ENCODE measurements at places on chromosomes 2 and 18.

- no peak for DNase-seq
Observed at GRCh38 chr2:139825726-139826125, 1045.5 kb upstream of the NXPH2 start.

DNA sequence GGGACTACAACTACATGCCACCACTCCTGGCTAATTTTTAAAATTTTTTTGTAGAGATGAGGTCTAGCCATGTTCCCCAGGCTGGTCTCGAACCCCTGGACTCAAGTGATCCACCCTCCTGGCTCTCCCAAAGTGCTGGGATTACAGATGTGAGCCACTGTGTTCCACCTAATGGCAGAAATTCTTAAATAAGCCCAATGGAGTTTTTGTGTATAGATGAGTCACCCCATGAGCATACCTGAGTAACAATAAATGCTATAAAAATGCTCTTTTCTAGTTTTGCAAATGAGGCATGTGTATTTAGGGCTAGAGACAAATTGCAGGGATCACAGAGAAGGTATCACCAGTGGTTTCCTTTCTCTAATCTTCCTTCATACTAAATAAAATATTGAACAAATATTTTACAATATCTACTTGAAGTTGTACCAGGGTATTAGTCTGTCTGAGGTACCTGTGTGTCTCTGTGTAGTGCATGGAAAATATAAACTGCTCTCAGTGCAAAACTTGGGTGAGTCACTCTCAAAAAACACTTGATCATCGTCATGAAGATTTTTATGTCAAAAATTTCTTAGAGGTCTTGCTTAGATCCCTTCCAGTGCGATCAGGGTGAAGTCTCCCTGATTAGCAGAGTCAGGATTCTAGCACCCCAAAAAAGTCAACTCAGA lies 337.1 kb upstream of the MMADHC start:
- no peak for DNase-seq

DNA sequence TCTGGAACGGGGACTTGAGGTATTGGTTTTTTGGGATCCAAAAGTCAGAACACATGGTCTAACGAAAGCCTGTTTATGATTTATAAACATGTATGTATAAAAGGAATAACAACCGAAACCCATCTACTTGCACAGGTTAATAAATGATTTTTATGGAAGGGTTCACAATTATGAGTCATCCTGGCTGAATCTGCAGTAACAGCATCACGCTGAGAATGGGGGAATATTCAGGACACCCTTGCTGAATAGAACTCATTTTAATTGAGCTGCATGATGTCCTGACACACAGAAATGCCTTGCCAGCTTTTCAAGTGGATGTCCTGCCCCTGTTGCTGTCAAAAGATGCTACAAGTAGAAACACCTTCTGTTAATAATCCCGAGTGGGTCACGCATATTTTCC lies 54.7 kb upstream of the TGFA start:
- DNase-seq, result no peak

DNA sequence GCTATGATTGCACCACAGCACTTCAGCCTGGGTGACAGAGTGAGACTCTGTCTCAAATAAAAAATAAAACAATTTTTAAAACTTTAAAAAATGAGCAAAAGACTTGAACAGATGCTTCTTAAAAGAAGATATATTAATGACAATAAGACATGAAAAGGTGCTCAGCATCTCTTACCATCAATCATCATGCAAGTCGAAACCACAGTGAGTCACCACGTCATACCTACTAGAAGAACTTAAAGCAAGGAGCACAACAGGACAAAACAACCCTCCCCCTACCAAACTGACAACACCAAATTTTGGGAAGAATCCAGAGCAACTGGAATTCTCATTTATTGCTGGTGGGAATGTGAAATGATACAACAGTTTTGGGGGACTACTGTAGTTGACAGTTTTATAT lies 251.6 kb downstream of the BCL2 start:
- no peak for DNase-seq

- no peak for DNase-seq
Observed at GRCh38 chr2:56318147-56318546, 134.4 kb downstream of the CCDC85A start.

- no peak for DNase-seq
Observed at GRCh38 chr18:24975496-24976372, 376.2 kb downstream of the ZNF521 start.

GRCh38 chr2:9261231-9261883 lies 54.7 kb downstream of the ASAP2 start:
- no peak for DNase-seq

DNA sequence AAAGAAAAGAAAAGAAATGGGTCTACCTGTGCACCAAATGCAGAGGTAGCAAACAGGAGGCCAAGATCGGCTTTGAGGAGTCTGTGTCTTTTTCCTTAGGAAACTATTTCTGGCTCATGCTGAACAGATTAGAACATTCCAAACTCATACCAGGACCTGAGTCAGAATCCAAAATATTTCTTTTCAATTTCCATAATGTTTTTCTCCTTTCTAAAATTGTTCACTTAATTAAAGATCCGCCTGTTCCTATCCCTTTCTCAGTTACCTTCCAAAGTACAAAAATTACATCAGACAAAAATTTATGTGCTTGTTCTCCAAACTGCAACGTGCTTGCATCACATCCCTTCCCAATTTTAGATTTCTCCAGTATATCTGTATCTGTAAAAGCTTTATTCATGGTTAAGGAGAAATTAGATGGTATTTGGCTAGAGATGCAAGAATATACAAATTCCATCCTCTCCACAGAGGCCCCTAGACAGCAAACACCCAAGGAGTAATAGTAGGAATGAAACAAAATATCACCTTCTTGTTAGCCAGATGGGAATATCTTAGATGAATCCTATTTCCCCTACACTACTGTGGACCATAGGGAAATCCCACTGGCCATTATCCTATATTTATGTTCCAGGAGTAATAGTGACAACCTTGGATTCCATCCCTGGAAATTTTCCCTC lies 130.6 kb downstream of the LNPK start:
- no peak for DNase-seq

DNA sequence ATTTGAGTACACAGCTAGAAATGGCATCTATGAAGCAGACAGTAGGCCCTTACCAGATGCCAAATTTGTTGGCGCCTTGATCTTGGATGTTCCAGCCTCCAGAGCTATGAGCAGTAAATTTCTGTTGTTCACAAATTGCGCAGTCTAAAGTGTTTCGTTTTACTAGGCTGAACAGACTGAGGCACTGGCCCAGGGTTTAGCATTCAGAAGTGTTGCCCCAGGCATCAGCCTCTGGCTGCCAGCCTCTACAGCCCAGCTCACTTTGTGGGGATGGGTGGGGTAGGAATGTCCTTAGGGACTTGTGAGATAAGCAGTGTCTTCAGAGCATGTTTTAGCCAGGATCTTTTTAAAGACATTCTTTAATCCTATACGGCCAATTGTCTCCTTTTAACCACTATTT lies 51.5 kb upstream of the MGAT5 start:
- no peak for DNase-seq

DNA sequence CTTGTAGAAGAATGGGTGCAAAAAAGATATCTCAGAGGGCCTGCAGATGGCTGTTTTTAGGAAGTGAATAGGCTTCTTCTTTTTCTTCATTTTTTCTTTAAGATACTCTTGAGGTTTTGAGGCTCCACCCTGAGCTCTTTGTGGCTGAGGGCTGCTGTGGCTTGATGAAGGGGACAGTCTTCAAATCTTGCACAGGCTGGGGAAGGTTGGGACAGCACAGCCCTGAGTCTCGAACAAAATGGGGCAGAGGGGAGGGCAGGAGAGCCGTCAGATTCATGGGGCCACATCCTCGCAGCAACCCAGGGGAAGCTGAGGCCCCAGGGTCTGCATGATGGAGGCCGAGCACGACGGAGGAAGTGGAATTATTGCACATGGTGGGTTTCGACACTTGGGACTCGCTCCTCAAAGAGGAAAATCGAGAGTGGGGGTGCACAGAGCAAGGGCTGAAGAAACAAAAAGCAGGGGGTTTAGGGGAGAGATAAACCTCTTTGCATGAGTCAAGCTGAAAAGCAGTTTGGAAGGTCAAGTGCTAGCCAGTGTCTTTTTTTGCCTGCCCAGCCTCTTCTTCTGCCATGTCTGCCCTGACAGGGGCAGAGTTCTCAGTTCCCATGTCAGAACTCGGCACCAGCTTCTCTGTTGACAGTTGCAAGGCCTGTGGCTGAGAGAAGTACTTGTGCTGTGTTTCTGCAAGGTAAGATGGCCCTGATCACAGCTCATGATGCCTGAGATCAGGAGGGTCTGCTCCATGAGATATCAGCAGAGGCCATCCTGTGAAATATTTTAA lies 19.5 kb downstream of the INPP4A start:
- no peak for DNase-seq

- no peak for DNase-seq
Observed at GRCh38 chr2:74532222-74532621, 2.5 kb downstream of the HTRA2 start.

DNA sequence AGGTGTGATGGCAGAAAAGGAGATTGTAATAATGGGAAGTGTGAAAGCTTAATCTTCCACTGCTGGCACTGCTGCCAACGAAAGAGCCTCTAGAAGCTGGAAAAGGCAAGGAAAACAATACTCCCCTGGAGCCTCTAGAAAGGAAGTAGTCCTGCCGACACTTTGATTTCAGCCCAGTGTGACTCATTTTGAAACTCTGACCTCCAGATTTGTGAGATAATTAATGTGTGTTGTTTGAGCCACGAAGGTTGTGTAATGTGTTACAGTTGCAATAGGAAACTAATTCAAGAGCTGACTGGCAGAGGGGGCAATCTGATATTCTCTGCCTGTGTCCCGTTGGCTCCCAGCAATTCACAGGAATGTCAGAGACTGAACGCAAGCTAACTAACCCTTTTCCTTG lies 219.2 kb upstream of the UBE2E3 start:
- no peak for DNase-seq

- no peak for DNase-seq
Observed at GRCh38 chr2:140869107-140869506, 1261.7 kb downstream of the LRP1B start.

- no peak for DNase-seq
Observed at GRCh38 chr2:18837240-18837639, 247.9 kb upstream of the NT5C1B start.

DNA sequence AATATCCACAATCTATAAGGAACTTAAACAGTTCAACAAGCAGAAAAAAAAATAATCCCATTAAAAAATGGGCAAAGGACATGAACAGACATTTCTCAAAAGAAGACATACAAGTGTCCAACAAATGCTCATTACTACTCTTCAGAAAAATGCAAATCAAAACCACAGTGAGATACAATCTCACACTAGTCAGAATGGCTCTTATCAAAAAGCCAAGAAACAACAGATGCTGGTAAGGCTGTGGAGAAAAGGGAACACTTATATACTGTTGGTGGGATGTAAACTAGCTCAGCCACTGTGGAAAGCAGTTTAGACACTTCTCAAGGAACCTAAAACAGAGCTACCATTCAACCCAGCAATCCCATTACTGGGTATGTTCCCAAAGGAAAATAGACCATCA lies 7.2 kb upstream of the CRYGB start:
- no peak for DNase-seq

Measured in esophagus squamous epithelium (tissue), 5 donors.